ENCODE measurements at places on chromosomes 5 and 9.
A peak's percentile ranks its signal among the peaks of the same experiment; 100 is the strongest.

DNA sequence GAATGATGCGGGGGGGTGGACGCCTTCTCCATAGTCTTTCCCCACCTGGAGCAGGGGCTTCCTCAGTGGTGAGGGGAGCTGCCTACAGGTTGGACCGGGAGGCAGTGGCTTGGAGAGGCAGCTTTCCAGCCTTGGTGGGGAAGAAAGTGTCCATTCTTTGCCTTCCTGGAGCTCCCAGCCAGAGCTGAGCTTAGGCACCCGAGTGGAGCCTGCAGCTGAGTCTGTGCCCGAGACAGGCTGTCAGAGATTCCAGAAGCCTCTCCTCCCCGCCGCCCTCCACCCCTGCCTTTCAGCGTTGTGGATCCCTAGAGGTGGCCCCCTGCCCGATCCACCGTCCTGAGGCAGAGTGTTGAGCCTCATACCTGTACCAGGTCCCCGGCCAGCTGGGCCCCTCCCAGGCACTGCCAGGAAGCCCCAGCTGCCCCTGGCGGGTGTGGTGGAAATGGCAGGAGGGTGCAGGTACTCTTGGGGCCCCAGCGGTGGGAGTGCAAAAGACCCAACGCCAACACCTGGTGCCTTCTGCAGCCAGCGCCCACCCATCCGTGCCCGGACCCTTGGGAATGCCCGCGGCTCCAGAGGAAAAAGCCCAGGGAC is 112.0 kb downstream of the RXRA start:
- no peak for DNase-seq

DNA sequence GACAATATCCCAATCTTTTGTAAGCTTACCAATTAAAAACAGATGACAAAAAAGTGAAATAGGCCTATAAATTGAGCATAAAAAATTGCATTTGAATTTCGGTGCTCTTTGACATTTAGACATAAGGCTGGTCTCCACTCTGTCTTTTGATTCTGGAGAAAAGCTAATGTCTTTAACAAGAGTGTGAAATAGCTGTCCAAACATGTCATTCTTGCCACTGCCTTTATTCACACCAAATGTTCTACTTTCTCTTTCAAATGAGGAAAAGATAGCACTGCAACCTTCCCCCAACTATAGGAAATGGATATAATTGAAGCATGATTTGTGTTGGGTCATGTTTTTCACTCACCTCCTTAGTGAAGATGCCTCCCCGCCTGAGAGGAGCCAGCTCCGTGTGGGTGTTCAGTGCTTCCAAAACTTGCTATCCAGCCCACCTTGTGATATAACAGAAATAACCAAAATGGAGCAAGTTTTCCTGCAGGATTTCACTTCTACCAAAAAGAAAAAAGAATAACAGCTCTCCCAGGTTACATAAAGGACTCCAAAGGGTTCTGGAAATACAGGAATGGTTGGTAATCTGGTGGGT is 55.2 kb upstream of the STK32A start:
- DNase-seq, result no peak

DNA sequence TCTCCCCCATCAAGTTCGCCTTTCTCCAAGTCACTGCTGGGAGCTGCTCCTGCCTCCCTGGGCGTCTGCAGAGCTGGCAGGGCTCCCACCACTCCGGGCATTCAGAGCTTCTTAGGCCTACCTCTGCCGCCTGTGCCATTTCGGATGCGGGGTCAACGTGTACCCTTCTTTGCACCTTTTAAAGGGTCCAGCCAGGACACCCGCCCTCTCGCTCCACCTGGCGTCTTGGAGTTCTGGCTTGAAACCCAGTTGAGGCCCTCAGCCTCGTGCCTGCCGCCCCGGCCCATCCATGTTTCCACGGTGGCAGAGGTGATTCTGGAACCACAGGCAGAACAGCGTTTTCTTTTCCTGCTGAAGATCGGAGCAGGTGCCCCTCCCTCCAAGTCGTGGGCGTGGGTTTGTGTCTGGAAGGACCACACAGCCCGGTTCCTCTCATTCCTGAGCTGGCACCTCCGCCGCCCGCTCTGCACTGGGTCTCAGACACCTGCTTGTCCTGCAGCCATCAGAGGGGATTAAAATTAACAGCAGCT is 32.9 kb downstream of the NDUFS6 start:
- DNase-seq, result no peak

GRCh38 chr5:531101-531748 is 7.0 kb upstream of the SLC9A3 start:
- DNase-seq, result no peak

DNA sequence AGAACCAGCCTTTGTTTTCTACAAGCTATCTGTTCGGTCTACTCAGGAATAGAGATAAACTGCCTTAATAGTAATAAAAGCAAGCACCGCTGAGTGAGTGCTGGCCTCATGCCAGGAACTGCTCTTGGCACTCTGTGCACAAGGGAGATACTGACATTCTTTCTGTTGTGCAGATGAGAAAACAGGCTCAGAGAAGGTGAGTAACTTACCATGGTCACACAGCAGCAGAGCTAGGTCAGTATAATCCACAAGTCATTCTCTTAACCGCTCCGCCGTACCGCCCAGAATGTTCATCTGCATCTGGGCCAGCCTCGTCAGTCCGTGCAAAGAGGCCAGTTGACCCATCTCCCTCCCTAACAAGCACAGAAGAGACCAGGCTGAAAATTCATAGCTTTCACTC is 27.4 kb downstream of the QRFP start:
- DNase-seq, result no peak

GRCh38 chr5:102603670-102604069 is 104.9 kb upstream of the SLCO6A1 start:
- DNase-seq, result no peak

DNA sequence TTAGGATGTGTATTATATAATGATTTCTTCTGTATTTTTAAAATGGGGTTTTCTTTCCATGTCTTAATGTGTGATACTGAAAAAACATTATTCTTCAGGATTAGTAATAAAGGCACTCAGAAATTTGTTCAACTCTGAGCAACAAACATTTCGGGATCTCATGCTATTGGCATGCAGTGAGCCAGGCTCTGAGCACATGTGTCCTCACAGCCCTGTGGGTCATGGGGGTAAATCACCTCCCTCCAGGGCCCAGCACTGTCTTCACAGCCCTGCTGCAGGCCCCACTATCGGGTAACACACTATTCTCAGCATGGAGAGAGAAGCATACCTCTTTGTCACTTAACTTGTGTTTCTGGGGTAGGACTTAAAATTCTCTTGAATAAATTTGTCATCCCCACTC is 14.0 kb downstream of the TMEM174 start:
- no peak for DNase-seq

DNA sequence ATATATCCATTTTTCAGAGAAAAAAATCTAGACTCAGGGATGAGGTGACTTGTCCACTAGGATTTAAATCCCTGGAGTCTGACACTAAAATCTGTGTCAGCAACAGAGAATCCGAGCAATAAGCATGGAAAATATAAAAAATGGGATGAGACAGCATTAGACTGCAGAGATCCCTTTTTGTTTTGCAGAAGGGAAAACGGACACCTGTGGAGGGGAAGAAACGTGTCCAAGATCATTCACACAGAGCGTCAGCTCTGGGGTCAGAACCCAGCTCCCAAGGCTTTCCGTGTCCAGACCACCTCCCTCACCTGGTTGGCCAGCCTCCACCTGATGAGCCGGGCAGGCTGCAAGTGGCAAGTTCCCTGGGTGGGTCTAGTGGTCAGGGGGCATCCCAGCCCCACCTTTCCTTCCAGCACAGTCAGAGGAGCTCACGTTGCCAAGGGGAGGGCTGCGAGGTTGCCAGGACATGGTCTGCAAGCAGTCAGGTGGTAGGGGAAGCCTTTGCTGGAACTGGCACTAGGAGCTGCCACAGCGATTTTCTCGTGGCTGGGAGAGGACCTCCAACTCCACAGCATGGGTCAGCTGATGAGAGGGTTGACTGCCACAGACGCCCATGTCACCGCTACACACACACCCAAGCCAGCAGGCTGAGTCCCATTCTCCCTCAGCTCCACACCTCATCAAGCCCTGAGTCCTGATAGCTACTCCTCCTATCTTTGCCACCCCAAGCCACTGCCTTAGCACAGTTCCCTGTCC is 65.9 kb upstream of the CPLX2 start:
- DNase-seq, result no peak

DNA sequence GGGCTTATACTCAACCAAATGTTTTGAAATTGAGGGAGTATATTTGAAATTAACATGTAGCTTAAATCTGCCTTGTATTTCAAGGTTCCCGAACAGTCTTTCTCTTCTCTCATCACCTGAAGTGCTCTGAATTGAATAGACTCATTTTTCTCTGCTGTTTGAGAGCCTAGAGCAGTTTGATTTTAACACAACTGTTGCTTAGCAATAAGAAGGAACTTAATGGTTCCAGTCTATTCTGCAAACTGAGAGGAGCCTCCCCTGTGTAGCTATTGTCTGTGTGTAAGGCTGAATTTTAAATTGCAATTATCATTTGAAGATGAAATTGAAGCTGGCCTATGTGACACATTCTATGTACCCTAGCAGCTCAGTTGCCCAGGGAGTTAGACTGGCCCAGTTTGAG is 87.1 kb upstream of the CKMT2 start:
- DNase-seq, result no peak

- DNase-seq, result no peak
Measured at GRCh38 chr9:94014066-94014654, 59.0 kb upstream of the BARX1 start.

- peak; percentile 38 for DNase-seq
Measured at GRCh38 chr5:147782110-147783028, at the start of gene JAKMIP2. Gene JAKMIP2 (minus strand): TSS chr5:147782728. CDS start chr5:147671806, 110,922 bp downstream.

GRCh38 chr9:98867429-98868168 is 60.1 kb downstream of the GALNT12 start:
- DNase-seq, result no peak

GRCh38 chr5:34057118-34057517 is 14.1 kb upstream of the C1QTNF3 start:
- no peak for DNase-seq

GRCh38 chr5:15772131-15772530 is 272.2 kb downstream of the FBXL7 start:
- DNase-seq, result no peak

DNA sequence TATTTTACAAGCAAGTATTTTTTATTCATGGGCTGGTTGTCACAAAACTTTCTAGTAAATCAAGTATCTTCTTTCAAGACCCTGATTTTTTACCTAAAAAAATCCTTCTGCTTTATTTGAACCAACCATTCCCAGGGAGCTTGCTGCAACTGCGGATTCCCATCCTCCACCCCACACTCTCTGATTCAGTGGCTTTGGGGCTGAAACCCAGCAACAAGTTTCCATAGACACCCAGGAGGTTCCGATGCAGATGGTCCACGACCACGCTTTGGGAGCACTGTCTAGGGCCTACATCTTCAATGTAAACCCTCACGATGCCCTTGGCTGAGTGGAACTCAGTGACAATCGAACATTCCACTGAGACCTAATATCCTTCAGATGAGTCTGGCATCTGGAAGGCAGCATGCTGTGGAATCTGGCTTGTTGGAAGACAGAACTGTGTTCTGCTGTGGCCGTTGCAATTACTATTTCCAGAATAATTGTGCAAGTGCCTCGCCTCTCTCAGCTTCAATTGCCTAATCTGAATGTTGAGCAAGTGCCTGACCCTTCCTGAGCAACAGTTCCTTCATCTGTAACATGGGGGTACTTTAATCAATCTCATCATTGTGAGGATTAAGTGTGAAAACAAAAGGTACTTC is 105.1 kb downstream of the INSYN2B start:
- no peak for DNase-seq

DNA sequence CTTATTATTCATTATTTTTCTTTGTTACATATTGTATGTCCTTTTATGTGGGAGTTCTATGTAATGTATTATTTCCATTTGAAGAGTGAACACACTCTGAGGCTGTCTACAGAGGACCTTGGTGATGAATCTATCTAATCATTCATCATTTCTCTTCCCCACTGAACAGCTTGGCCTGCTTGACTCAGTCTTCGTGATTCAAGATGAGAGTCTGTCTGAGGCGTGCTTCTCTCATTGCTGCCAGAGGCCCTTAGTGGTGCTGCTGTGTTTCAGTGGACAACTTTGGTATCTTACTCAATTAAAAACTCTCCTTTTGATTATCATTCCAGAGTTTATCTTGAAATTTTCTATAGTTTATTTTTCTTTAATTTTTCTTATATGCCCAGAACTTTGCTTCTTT is 318.1 kb upstream of the DAB2 start:
- no peak for DNase-seq

- no peak for DNase-seq
Measured at GRCh38 chr9:17402309-17402708, 176.6 kb upstream of the SH3GL2 start.

GRCh38 chr5:40333459-40334241 is 346.1 kb upstream of the PTGER4 start:
- no peak for DNase-seq

DNA sequence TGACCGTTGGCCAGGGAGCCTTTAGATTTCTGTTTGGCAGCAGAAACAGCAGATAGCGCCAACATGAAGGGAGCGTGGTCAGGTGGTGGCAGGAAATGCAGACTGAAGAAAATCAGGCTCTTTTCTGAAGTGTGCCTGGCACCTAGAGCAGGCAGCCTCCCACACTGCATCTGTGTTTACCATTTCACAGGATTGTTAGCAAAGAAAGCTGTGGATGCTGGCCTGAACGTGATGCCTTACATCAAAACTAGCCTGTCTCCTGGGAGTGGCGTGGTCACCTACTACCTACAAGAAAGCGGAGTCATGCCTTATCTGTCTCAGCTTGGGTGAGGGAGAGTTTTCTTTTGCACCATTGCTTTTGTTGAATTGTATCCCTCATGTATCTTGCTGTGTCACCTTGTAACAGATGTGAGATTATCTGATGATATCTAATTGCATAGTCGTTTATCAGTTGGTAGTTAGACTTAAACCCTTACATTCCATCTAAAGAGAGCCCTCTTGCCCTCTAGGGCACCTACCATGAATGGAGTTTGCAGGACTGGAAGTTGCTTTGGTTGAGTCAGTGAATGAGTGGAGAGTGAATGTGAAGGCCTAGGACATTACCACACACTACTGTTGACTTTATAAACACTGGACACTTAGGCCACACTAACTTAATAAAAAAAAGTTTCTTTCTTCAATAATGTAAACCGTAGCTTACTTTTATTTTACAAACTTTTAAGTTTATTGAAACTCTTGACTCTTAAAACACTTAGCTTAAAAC is 42.8 kb downstream of the ACO1 start:
- no peak for DNase-seq

DNA sequence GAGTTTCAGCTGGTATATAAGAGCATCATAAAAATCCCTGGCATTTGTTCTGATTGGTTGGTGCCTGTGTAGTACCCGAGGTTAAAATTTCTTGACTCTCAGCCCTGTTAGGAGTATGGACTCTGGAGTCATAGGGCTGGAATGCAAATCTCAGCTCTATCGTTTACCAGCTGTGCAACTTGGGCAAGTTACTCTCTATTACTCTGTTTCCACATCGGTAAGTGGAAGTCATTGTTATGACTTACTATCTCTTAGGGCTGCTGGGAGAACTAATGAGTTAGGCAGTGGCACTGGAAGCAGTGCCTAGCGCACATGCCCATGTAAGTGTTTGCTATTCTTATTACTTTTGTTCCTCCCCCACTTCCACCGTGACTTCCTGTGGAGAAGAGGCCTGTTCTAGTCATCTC is 141.6 kb downstream of the BOD1 start:
- no peak for DNase-seq

Data from right renal cortex interstitium (tissue), 3 donors.